T47D (cell line): ENCODE measurements at places on chromosomes 5 and 9.

DNA sequence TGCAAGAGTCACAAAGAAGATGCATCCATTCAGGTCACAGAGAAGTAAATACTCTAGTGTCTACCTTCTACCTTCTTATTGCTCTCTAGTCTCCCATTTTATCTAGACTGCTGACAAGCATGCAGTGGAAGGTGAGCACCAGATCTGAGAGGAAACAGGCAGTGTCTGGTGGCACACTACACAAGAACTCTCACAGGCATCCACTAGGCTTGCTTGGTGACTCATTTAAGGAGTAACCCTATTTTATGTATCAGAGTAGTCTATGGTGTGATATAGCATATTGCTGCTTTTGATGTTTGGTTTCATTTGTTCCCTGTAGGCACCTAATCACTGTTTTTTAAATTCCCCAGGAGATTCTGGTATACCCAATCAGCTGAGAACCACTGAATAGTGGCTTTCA is 1.6 kb upstream of the THBS4 start:
- DNase-seq, result no peak

GRCh38 chr5:137372016-137372772 is 126.9 kb downstream of the SPOCK1 start:
- DNase-seq, result no peak

GRCh38 chr9:127404631-127405030 is 7.7 kb downstream of the SLC2A8 start:
- no peak for DNase-seq

DNA sequence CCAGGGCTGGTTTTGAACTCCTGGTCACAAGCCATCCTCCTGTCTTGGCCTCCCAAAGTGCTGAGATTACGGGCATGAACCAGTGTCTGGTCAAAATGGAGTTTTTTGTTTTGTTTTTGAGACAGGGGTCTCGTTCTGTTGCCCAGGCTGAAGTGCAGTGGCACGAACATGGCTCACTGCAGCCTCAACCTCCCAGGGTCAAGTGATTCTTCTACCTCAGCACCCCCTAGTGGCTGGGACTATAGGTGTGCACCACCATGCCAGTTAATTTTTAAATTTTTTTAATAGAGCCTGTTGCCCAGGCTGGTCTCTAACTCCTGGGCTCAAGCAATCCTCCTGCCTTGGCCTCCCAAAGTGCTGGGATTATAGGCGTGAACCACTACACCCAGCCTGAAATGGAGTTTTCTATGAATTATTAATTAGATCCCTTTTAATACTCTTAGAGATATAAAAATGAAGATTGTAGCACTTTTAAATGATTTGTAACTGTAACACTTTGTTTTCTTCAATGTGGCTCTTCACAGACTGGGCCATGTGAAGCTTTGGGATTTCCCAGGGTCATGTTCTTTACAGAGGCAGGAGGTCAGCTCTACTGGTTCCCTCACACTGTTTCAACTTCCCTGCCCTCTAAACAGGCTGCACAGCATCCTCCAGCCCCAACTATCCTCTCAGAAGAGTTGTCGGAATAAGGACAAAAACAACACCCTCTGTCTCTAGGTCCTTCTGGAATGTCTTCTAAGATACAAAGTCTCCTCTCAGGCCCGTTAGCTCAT is 32.7 kb upstream of the SPARC start:
- no peak for DNase-seq

- peak; percentile 48 for DNase-seq
Measured at GRCh38 chr5:148687427-148687826, 33.1 kb upstream of the HTR4 start.

DNA sequence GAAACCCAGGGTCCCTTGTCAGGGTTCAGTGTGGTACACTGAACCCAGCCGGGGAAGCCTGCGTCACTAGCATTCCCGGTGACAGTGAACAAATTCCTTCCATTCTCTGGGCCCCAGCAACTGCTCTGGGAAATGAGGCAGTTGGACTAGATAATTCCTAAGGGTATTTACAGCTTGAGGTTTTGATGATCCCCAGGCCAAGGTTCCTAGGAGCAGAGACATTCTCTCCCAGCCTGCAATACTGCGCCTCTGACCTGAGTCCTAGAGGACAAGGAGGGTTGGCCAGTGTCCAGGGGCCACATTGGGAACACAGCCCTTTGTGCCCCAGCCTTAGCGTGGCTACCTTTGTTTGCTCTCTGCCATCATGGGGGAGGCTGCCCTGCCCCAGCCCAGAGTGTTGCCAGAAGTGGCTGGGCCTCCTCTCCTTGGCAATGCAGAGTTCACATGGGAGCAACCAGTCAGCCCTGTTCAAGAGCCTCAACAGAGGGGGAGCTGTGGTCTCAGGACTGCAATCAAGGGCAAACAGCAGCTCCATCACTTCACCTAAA is 178.2 kb downstream of the SEC61B start:
- no peak for DNase-seq

- no peak for DNase-seq
Measured at GRCh38 chr5:112978836-112979235, 2.2 kb downstream of the DCP2 start.

GRCh38 chr5:17405976-17406375 is 92.1 kb upstream of the TAF11L2 start:
- DNase-seq, result no peak

DNA sequence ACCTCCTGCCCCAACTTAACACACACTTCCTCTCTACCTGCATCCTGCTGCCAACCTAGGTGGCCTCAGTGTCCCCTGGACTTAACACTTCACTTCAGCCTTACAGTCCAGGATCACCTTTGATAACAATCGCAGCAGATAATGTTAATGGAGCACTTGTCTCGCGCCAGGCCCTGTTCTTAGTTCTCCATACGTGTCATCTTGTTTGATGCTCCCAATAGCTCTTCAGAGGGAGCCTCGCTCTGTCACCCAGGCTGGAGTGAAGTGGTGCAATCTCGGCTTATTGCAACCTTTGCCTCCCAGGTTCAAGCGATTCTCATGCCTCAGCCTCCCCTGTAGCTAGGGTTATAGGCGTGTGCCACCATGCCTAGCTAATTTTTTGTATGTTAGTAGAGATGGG is 62.7 kb upstream of the SHB start:
- no peak for DNase-seq

GRCh38 chr9:117103438-117104110 is 311.3 kb downstream of the ASTN2 start:
- DNase-seq, result no peak
